ENCODE measurements at places on chromosomes 6 and 20. TPM values are rescaled to one million over a fixed set of nuclear protein-coding genes. Genes with fewer than 3 reads are reported as not detected.

GRCh38 chr6:108621117-108621516 is 60.4 kb downstream of the FOXO3 start:
- DNase-seq: no peak

DNA sequence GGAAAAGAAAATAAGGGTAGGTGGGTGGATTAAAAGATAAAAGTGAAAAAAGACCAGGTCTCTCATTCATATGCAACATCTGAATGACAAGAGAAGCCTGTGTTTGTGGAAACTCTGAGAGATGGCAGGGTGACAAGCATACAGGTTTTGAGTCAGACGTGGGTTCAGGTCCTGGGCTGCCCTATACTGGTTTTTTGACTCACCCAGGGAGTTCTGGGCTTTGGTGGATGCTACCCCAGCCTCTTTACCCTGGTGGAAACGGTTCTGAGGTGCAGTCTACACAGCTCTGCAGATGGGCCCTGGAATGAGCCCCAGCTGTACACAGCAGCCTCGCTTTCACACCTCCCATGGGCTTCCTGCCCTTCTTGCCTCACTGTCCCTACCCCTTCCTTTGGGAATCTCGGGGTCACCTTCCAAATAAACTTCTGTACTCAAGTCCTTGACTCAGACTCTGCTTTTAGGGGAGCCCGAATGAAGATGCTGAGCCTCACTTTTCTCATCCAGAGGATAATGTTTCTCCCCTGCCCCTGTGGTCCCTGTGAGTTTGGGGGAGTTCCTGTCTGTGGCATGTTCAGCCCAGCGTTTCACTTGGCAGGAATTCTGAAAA is 77.7 kb upstream of the CLDN20 start:
- DNase-seq: no peak

DNA sequence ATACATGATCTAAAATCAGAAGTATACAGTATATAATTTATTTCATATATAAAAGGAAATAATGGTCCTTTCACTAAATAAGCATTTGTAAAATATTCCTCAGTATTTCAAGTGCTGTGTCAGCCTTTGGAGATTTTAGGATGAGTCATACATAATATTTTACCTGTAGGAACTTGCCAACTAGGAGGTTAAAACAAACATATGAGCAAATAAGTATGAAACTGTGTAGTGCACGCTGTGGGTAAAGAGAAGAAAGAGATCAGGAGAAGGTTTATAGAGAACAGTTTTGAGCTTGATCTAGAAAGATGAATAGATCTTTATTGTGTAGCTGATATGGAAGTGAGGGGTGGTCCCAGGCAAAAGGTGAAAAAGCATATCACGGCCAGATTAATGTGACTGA is 169.9 kb upstream of the RNF217 start:
- DNase-seq: no peak

Gene MRPL14
- total RNA-seq: 38.9 TPM

Gene PDE10A
- total RNA-seq: 9.8 TPM

All from osteocyte (in vitro differentiated cells).